D341Med (cell line): ENCODE measurements at places on chromosomes 2 and 18.

- no peak for DNase-seq
These were observed 13.7 kb upstream of the LTBP1 start for GRCh38 chr2:32932825-32933755.

DNA sequence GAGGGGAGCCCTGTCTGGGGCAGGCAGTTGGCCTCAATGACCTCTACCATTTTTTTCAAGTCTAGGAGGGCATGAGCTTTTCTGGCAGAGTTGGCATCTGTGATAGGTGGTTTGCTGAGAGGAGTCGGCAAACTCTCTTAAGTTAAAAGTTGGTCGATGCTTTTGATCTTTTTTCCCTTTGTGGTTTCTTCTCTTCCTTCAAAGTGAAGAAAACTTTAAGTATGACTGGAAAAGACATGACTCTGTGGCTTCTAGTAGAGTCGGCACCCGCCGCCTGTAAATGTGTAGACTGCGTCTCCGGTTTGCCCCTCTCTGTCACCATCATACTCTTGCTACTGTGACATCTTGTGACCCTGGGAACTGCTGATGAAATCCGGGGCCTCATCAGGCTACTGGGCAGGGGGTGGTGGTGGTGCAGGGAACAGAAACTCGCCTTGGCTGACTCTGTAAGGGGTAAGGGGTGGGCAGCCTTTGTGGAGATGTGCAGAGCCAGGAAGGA is 21.1 kb downstream of the INPP5D start:
- no peak for DNase-seq

- DNase-seq, result no peak
These were observed 17.5 kb downstream of the NCAPH start for GRCh38 chr2:96353032-96353561.

DNA sequence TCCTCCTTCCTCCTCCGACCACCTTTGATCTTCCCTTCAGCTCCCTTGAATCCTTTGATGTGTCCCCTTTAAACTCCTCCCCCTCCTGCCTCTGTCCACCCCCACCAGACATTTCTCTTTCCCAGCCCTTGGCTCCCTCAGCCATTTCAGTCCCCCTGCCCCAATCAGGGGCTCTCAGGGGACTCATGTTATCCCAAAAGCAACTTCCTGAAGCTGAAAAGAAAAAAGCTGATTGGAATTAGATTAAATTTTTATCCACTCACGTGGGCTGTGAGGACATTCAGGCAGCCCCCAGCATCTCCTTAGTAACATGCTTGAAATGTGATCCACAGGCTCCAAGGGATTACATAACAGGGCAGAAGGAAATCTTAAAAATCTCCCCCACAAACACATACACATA is 81.3 kb downstream of the NEURL3 start:
- DNase-seq, result no peak

DNA sequence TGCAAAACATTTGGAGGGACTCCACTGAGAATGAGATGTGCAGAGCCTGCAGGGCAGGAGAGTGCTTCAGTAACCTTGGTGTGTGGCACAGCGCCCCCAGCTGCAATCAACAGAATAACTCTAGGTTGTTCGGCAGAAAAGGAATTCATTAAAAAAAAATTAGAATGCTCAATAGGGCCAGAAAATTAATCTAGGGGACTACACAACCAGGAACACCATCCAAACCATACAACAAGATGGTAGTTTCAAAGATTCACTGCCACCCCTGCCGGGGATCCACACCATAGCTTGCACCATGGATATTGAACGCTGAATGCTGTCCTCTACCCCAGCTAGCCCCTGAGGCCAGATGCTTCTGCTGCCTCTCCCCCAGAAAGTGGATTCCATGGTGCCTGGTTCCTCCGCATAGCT is 50.1 kb downstream of the THUMPD2 start:
- DNase-seq, result peak; percentile 61
